ENCODE measurements at places on chromosomes 3 and 15.
A peak's percentile ranks its signal among the peaks of the same experiment; 100 is the strongest.

DNA sequence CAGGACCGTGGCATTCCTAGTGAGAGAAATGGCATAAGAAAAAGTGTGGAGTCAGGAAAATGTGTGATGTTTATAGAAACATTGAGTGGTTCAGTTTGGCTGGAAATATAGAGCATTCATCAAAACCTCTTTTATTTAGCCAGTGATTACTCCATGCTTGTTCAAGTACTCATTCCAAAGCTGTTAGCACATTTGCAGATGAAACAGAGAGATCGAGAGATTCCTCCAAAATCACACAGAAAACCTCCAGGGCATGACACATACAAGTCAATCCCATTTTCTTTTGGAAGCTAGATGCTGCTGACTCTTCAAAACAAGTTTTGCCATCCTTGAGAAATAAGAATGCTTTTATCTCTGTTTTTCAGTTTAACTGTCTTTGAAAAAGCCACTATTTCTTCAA is 11.5 kb upstream of the MB21D2 start:
- DNase-seq: no peak

DNA sequence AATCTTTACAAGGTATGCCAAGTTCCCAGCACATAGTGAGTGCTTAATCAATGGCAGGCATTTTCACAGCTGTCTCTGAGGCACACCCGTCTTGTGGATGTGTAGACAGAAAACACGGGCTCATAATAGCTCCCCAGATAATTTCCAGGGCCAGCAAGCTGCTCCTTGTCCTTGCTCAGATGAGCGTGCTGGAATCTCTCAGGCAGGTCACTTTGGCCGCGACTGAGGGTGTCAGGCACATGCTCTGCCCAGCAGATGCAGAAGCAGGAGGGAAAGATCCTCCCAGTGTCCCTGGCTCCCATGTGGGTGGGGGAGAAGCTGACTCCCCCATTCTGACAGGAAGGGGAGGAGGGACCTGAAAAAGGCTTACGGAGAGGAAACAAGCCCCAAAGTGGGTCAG is 35.6 kb upstream of the SLC6A1 start:
- DNase-seq: no peak

GRCh38 chr3:127427666-127428065 is 139.8 kb upstream of the PRR20G start:
- DNase-seq: no peak

DNA sequence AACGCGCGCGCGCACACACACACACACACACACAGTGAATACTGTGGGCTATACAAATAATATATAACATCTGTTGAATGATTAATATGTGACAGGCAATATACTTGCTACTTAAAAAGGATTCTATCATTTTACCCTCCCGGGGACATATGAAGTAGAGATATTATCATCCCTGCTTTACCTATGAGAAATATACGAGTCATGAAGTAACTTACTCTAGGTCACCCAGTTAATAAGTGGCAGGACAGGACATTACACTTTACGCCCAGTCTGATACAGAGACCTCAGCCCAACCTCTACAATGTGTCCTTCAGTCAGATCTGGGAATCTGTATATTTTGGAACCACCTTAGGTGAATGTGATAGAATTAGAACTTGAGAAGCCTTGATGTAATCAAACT is 55.4 kb downstream of the CCDC54 start:
- DNase-seq: no peak

- no peak for DNase-seq
Observed at GRCh38 chr3:53354945-53355498, 7.7 kb upstream of the DCP1A start.

GRCh38 chr3:193711964-193712598 is 119.1 kb downstream of the OPA1 start:
- no peak for DNase-seq

DNA sequence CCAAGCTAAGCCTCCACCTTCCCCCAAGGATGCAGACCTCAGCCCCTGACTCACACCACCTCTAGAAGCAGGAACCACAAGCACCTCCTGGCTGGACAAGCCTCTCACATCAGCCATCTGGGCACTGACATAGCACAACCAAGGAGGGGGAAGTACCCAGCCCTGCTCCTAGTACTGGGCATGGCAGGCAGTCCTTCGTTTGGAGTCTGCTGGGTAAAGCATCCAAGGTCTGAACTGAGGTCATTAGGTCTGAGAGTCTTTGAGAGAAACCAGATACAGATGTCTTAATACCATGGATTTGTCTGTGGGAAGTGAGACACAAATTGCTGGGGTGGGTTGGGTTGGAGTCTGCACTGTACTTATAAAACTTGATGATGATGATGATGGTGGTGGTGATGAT is 61.8 kb downstream of the CCDC33 start:
- no peak for DNase-seq

GRCh38 chr3:169999433-169999832 is 32.8 kb downstream of the SEC62 start:
- DNase-seq: no peak

GRCh38 chr3:146277953-146278631 is 27.2 kb upstream of the PLSCR4 start:
- peak; percentile 28 for DNase-seq

DNA sequence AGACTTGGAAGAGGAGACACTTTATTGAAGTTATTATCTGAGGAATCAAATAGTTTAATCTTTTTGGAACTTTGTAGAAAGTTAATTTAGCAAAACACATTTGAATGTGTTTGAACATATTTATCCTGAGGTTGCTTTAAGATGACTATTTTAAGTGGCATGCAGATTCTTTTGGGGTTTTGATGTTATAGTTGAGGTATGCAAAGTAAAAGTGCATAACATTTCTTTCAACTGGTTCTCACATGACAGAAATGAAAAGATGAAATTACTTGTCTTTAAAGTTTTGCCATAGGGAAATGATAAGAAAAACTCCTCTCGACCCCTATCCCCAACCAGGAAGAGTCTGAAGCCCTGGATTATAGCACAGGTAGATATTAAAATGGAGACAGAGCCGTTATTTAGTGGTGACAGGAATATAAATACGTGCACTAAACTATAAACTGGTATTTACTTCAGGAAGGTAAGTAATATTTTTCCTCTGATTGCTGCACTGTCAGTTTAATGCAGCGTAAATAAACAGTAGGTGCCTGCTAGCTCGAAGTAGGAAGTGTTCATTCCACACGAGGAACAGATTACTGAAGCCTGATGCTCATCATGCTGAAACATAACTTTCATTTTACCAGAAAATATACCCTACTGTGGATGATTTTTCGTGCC is 15.1 kb upstream of the SATB1 start:
- no peak for DNase-seq

- no peak for DNase-seq
Observed at GRCh38 chr3:147937891-147938290, 528.7 kb downstream of the ZIC1 start.

GRCh38 chr15:57914350-57915055 is 151.0 kb downstream of the ALDH1A2 start:
- no peak for DNase-seq

GRCh38 chr3:64956711-64957325 is 269.0 kb upstream of the ADAMTS9 start:
- DNase-seq: no peak

- no peak for DNase-seq
Observed at GRCh38 chr3:107578523-107578922, 55.8 kb downstream of the BBX start.

DNA sequence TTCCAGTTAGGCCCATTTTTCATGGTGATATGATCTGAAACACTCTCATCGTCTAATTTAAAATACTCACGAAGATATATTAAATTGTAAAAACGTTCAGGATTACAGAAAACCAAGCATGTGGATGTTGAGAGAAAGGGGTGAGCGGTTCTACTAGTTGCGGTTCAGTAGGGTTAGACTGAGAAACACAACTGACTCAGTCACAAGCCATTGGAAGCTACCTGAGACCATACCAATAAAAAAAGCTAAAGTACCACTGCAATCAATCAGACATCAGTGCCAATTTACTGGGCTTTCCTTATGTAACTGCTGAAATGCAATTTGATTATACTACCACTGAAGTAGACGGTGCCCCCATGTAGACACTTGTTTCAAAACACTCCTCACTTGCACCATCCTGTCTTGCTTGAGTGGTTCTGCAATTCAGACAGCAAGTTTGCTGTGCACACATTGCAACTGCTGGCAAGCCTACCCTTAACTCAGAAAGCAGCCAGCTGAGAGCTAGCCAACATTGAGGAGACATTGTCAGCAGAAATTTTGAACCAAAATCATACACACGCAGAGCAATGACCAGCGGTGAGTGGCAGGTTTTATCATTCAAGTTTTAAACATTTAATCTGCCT is 368.7 kb upstream of the ARHGEF26 start:
- no peak for DNase-seq

- DNase-seq: no peak
Observed at GRCh38 chr3:11548721-11549131, 95.0 kb downstream of the VGLL4 start.

GRCh38 chr15:39321977-39322376 is 258.9 kb upstream of the THBS1 start:
- no peak for DNase-seq

DNA sequence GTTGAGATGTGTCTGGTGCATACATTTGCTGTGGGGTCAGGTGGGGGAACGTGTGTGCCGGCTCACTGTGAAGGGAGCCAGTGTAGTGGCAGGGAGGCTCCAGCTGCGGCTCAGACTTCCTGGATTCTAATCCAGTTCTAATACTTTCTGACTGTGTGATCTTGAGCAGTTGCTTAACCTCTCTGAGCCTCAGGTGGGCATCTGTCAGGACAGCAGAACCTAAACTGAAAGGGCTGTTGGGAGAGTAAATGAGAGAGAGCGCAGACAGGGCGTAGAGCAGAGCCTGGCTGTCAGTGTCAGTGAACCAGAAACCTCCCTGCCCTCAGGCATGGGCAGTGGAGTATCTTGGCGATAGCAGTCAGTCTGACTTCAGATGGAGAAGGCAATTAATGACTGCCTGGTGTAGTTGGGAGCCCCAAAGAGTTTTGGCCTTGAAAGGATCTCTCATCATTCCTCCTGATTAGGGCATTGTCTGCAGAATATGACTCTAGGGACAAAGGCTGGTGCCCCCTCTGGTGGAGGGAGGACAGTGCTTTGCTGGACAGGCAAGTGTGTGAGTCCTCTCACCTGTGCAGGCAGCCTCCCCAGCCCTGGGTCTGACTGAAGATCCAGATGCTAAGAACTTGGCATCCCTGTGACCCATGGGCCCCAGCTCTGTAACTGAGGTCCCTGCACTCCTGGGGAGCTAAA is 9.6 kb downstream of the KBTBD13 start:
- no peak for DNase-seq

- no peak for DNase-seq
Observed at GRCh38 chr3:136495213-136495612, 245.1 kb downstream of the PCCB start.

DNA sequence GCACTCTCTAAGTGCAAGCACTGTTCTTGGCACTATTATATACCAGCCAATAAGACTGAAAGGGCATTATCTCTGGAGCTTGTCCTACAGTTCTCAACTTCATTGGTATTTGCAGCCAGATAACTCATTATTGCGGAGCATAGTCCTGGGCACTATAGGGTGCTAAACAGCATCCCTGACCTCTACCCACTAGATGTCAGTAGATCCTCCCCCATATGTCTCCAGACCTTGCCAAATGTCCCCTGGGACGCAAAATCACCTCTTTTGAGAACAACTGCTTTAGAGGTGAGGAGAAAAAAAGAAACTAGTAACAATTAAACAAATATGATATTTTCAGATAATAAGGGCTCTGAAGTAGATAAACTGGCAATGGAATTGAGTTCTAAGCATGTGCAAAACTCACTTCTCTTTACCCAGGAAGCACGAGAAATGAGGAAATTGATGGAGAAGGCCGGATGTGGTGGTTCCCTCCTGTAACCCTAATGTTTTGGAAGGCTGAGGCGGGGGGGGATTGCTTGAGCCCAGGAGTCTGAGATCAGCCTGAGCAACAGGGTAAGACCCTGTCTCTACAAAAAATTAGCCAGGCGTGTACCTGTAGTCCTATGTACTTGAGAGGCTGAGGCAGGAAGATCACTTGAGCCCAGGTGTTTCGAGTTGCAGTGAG is 61.4 kb downstream of the FRMD4B start:
- no peak for DNase-seq

- DNase-seq: no peak
Observed at GRCh38 chr3:196378146-196378841, 40.1 kb upstream of the TM4SF19 start.

DNA sequence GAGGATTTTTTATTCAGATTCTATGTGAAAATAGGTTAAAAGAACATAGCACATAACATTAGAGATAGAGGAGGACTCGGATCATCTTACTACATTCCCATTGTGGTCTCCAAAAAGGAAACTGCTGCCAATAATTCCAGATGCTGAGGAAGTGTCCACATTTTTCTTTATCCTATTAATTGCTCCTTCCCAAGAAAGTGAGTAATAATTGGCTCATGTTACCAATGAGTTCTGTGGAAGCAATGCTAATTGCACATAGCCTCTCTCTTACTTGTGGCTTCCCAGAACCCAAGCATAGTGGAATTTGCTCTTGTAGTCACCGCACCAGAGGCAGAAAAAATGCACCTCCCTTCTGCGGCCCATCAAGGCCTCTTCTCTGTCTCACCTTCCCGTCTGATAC is 208.4 kb downstream of the PLOD2 start:
- no peak for DNase-seq

DNA sequence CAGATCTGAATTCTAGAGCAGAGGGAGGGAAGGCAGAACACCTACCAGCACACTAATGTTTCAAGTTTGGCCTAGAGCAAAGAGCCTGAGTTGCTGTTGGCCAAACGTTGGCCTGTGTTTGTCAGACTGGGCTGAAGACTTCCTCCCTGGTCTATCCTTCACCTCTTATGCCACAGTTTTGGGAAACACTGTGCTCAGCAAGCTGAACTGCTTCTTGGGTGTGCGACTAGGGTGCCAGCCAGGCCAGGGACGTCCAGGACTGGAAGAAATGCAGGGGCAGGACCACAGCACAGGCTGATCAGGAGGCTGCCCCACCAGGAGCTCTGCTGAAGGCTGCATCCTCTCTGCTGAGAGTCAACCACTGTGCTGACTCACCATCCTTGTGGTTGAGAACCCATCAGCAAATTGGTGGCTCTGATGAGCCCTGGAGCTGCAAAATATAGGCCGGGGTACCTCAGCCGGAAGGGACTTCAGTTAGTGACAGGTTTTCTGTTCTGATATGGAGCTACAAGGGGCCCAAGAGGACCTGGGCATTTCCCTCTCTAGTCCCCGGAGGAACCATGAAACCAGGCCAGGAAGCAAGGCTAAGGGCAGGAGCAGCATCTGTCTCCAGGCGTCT is 131.6 kb upstream of the RASGRP1 start:
- DNase-seq: no peak
